Endothelial cell (in vitro differentiated cells): ENCODE measurements at places on chromosomes 4 and X.
A peak's percentile ranks its signal among the peaks of the same experiment; 100 is the strongest.

DNA sequence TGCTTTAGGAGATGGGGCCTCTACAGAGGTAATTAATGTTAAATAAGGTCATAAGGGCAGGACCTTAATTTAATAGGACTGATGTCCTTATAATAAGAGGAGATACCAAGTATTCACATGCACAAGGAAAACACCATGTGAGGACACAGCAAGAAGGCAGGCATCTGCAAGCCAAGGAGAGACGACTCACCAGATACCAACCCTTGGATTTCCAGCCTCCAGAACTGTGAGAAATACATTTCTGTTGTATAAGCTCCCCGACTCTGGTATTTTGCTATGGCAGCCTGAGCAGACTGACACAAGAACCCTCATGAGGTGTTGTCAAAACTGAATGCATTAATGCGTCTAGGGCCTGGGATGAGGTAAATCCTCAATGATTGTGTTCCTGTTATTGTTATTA, 56.2 kb upstream of the MAPK10 start:
- no peak for DNase-seq

- DNase-seq, result no peak
Observed at GRCh38 chr4:55385201-55385649, 10.5 kb upstream of the TMEM165 start.

- DNase-seq, result no peak
Observed at GRCh38 chr4:158259955-158260575, 49.8 kb downstream of the TMEM144 start.

GRCh38 chr4:54898656-54899340, 226.6 kb downstream of the KDR start:
- DNase-seq, result no peak

DNA sequence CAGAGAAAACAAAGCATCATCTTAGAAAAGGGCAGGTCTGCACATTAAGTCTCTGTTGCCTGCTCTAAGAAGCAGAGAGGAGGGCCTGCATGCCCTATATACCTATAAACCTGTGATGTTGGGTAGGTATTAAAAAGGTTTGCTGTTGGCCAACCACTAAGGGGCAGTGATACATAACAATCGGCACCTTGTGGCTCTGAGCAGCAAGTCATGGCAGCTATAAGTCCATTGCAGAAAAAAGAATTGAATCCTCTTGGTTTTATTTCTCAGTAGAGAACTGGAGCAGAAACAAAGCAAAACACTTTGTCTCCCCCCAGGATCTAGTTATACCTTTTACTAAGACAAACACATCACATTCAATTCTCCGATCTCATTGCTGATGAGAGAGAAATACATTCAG, 1364.4 kb downstream of the STIM2 start:
- peak; percentile 23 for DNase-seq

DNA sequence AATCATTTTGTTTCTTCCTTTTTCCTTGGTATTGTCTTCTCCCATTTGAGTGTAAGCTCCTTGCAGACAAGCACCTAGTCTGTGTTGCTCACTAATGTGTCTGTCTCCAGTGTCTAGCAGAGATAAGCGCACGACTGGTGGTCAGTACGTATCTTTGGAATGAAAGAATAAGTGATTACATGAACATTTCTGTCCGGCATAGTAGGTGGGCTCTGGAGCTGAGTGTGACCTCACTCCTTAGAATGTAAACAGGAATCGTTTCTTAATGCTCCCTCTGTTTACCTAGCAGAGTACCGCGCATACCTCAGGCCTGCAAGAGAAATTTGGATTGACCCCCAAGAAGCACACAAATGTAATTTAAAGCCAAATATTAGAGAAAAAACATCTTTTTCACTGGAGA, 235.4 kb downstream of the MAML3 start:
- DNase-seq, result no peak

GRCh38 chr4:8270912-8271815, 1.6 kb downstream of the HTRA3 start:
- DNase-seq, result no peak

GRCh38 chrX:7108030-7108429, 39.5 kb upstream of the STS start:
- no peak for DNase-seq

DNA sequence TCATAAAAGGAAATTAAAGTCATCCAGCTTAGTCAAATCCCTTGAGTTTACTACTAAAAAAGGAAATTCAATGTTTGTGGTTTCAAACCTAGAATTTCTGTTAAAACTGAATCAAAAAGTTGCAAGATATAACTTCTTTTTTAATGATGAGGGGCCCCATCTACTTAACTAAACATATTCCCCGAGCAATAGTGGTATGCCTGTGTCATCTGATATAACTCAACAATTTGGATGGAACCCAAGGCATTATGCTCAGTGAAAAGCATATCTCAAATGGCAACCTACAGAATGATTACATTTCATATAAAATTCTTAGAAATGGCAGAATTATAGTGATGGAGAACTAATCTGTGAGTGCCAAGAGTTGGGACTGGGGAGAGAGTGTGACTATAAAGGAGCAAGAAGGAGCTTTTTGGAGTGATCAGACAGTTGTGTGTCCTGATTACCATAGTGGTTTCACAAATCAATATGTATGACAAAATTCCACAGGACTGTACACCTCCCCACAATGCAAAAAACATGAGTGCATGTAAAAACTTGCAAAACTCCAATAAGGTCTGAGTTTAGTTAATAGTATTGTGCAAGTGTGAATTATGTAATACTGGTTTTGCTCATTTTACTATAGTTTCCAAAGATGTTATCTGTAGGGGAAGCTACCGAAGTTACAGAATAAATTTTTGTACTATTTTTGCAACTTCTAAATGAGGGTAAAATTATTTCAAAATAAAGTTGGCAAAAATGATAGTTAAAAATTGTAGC, 323.2 kb downstream of the ARHGAP24 start:
- DNase-seq, result no peak
